ENCODE measurements at places on chromosomes 11 and 22.

- no peak for DNase-seq
Observed at GRCh38 chr11:111362887-111363411, 16.1 kb downstream of the POU2AF1 start.

DNA sequence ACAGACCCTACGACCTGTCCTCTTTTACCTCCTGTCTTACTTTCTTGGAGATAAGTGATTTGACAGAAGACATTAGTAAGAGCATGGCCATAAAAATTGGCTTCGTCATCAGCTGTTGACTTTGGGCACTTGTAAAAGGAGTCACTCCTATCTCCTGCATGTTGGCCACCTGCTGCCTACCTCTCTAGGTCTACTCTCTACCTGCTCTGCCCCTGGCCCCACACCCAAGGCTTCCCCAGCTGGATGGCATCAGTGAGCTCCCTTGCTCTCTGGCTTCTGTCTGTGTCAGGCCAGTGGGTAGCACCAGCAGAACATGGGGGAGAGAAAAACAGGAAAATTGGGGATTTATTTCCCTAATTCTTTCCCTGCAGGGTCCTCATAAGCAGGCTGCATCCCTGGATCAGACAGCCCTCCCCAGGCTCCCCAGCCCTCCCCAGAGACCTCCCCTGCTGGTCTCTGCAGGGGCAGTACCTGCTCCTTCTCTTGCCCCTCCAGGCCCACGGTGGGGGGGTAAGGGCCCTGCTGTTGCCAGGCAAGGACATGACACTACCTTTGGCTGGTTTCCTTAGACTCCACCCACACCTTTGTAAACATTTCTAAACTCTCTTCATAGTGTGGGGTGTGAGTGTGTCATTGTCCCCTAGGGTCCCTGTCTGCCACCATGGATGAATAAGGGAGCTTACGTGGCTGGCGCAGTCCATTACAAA is 157.0 kb upstream of the NECTIN1 start:
- no peak for DNase-seq

DNA sequence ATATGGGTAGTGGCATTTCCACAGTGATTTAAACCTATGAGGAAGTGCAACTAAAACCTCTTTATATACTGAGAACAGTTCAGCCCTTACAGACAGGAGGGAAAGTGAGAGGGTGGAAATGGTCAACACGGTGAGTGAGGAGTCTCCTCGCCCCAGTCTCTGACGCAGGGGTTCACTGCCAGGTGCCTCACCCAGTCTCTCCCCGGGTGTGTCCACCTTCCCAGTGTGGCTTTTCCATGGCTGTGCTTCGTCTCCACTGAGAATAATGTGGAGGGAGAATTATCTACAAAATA is 116.6 kb upstream of the TOP3B start:
- no peak for DNase-seq

GRCh38 chr11:13289081-13289480 is 11.5 kb downstream of the BMAL1 start:
- no peak for DNase-seq

DNA sequence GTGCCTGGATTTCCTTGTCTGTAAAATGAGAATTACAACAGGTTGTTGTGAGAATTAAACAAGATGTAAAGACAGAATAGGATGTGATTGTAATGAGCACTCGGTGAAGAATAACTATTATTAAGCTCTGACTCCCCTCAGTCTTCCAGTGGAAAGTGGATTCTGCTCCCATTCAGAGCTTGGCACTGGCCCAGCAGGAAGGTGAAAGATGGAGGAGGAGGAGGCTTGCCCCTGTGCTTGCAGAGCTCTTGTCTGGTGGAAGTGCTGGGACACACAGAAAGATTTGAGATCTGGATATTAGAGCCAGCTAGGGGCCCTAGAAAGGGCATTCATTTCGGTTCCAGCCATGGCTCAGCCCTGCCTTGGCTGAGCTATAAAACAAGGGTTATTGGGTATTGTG is 28.2 kb downstream of the PHLDB1 start:
- no peak for DNase-seq

GRCh38 chr11:111942829-111943228 is 5.7 kb downstream of the DIXDC1 start:
- no peak for DNase-seq

DNA sequence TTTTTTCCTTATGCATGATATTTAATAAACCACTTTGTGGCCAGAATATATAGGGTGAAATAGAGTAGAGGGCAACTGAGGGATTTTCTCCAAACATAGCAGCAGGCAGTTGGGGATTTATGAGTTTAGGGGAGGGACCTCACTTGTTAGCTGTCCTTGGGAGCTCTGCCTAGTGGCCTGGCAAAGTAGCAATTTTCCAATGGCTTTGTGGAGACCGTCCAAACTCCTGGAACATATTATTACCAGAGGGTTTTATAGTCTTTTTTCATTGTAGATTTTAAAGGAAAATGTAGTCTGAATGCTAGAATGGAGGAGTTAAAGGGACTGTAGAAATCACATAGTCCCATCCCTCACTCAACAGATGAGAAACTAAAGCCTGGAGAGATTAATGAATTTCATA is 32.3 kb downstream of the AMOTL1 start:
- DNase-seq: no peak

DNA sequence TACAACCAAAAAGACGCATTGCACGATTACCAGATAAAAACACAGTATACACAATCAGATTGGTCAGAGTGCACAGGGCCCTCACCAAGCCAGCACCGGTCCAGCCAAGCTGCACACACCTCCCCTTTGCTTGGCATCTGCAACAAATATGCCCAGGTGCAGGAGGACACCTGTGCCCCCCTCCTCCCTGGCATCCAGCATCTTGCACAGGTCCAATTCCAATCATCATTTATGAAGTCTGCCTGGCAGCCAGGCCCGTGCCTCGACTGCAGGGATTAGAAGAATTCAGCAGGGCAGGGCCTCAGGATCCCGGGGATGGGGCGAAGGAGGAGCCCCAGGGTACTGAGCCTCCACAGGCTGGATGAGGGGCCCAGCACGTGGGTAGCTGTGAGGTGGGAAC is 302.1 kb downstream of the CTTN start:
- DNase-seq: no peak
